NCI-H1417 treated with DMSO at 0.1 percent for 48 hours (cell line): ENCODE measurements at places on chromosomes 2 and 18.

DNA sequence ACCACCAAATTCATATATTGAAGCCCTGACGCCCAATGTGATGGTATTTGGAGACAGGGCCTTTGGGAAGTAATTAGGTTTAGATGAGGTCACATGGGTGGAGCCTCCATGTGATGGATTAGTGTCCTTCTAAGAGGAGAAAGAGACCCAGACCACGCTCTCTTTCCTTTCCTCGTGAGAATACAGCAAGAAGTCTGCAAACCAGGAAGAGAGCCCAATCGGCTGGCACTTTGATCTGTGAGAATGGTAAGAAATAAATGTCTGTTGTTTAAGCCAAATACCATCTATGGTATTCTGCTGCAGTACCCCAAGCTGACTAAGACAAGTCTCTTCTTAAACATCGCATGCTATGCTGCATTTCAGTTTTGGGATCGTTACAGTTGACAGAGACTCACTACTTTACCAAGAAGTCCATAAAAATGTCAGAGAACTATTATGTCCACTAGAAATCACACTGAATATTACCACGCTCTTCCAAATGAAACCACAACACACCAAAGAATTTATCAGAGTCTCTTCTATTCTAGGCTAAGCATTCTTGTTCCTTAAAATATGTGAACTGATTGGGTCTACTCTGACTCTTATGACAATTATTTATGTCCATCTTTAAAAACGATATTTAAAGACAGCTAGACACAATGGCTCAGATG, 48.5 kb downstream of the LPIN2 start:
- DNase-seq: no peak

DNA sequence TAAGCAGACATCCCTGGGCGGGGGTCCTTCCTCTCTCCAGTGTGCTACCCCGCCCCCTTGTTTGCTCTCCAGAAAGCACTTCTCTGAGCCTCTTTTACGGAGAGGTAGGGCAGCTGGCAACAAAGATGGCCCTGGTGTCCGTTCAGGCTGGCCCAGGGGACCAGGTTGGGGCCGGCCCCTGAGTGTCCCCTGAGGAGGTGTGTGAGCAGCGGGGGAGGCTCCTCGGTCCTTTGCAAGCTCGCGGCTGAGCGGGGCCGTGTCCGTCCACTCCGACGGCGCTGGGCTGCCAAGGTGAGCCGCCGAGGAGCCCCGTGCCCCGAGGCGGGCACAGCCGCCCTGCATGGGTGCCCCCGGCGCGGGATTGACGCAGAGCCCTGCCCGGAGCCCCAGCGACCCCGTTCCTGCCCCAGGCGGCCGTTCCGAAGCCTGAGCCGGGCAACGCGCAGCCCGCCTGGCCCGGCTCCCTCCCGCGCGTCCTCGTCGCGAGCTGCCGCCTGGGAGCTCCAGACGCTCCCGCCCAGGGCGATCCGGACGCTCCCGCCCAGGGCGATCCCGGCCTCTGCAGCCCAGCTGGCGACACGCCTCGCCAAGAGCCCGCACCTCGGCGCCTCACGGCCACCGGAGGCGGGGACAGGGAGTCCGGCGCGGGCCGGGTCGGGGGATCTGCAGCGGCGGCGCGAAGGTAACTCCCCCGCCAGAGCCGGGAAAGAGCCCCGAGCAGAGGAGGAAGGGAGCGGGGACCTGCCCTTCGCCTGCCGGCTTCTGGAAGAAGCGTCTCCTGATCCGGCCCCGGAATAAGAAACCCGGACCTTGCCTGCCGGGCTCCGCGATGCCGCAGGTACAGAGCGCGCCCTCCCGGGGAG, at the start of gene PROKR1:
PROKR1 (plus strand) TSS at position 569 of the 863 bp plus-strand sequence. CDS start 2,243 bp downstream, outside the sequence.
- DNase-seq: no peak

DNA sequence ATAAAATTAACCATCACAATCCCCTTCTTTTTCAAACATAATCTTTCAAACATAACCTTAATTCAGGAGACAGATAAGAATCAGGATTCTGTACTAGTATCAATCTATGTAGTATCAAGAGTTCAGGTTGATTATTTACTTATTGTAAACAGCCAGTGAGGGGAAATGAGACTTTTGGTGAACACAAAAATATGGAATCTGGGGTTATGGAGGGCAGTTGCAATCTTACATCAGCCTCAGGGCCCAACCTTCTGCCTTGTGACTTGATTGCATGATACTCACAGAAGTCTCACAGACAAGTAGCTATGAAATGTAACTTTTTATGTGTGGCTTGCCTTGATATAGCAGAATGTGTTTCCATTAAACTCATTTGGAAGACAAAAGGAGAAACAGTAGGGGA, 262.7 kb upstream of the THSD7B start:
- DNase-seq: no peak

GRCh38 chr2:217361483-217361880, 501.6 kb upstream of the TNP1 start:
- no peak for DNase-seq

GRCh38 chr2:173991856-173992588, 26.8 kb upstream of the SP3 start:
- DNase-seq: no peak

GRCh38 chr2:172098287-172098649, 4.4 kb downstream of the DLX2 start:
- no peak for DNase-seq

GRCh38 chr2:17620841-17621240, 80.3 kb downstream of the VSNL1 start:
- no peak for DNase-seq

DNA sequence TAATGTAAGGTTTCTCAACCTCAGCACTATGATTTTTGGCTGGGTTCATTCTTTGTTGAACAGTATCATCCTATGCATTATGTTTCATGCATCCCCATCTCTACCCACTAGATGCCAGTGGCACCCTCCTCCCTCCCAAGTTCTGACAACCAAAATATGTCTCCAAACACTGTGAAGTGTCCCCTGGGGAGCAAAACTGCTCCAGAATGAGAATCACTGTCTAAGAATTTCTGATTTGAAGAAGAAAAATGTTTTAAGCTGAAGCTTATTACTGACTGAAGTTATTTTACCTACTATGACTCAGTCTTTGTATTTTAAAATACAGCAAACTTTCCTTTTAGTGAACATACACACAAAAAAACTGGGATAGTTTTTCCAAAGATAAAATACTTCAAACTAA, 3.4 kb downstream of the THADA start:
- DNase-seq: no peak

- DNase-seq: no peak
Measured at GRCh38 chr2:54952425-54952824, 97.8 kb downstream of the RTN4 start.

- DNase-seq: no peak
Measured at GRCh38 chr2:11577101-11577883, 43.4 kb downstream of the GREB1 start.

- DNase-seq: no peak
Measured at GRCh38 chr2:126154256-126154785, 501.6 kb upstream of the GYPC start.
